ENCODE measurements at places on chromosomes 3 and 15.

GRCh38 chr15:97168704-97169475, 791.6 kb upstream of the ARRDC4 start:
- DNase-seq = peak; percentile 30

DNA sequence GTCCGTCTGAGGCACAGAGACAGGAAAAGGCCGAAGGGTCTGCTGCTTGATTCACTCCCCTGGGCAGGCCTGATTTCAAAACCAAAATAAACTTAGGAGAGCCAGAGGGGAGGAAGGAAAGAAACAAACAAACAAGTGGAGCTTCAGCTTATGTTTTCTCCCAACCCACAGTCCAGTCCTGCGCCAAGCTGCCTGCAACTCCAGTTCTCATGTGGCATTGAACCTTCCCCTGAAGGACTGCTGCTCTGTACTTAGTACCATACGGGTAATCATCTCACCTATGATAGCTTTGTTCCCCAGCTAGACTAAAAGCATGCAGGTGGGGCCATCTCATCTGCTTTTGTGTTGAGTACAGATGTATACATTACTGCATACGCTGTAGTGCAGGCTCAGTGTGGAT, 236.4 kb downstream of the THRB start:
- DNase-seq = no peak

- DNase-seq = peak; percentile 8
These were observed 340.6 kb downstream of the PTPRG start for GRCh38 chr3:61901986-61902385.

- DNase-seq = no peak
These were observed 35.0 kb downstream of the BTLA start for GRCh38 chr3:112464264-112464663.

- DNase-seq = no peak
These were observed 124.8 kb upstream of the PTX3 start for GRCh38 chr3:157311633-157312375.

DNA sequence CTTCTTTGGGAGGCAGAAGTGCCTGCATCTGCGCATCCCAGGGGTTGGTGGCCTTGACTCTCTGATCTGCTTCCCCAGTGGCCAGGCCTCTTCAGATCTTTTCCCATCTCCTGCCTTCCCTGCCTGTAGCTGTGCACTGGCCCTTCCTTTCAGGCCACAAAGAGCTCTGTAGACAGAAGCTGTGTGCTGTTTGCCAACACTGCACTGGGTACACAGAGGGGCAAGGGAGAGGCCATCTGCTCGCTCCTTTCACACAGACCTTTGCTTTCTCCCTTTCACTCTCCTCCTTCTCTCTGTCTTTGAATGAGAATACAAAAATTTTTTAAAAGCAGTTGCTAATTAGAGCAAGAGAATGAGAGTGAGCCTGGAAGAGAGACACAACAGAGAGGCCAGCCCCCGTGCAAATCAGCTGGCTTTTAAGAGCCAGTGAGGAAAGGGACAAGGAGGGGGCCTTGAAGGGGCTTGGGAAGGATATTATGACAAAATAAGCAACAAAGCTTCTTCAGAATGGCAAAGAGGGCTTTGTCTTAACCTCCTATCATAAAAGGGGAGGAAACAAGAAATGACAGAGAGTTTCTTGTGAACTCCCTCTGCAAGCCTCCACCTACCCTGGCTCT, 170.9 kb downstream of the EPHB1 start:
- no peak for DNase-seq

- no peak for DNase-seq
These were observed 137.6 kb downstream of the PEAK1 start for GRCh38 chr15:77282333-77282732.

GRCh38 chr3:3192286-3192675, 12.8 kb upstream of the CRBN start:
- DNase-seq = no peak

- peak; percentile 7 for DNase-seq
These were observed 1.5 kb upstream of the MAPKBP1 start for GRCh38 chr15:41772720-41773331.

- no peak for DNase-seq
These were observed 118.6 kb upstream of the PRICKLE2 start for GRCh38 chr3:64343689-64344430.

DNA sequence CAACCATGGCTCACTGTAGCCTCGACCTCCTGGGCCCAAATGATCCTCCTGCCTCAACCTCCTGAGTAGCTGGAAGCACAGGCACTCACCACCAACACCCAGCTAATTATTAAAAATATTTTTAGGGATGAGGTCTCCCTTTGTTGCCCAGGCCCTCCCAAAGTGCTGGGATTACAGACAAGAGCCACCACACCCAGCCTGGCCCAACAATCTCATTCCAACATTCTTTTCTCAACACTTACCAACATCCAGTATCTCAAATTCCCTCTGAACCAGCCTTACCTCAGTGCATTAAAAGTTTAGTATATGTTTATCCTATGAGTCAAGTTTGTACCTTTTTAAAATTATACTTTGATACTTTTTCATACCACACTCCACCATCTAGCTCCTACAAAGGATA, 25.0 kb downstream of the ANXA2 start:
- no peak for DNase-seq

GRCh38 chr15:52417521-52417920, 111.2 kb downstream of the MYO5A start:
- no peak for DNase-seq

GRCh38 chr3:69338911-69339310, 47.0 kb downstream of the FRMD4B start:
- DNase-seq = no peak

GRCh38 chr15:53831907-53832770, 72.7 kb upstream of the WDR72 start:
- DNase-seq = no peak

DNA sequence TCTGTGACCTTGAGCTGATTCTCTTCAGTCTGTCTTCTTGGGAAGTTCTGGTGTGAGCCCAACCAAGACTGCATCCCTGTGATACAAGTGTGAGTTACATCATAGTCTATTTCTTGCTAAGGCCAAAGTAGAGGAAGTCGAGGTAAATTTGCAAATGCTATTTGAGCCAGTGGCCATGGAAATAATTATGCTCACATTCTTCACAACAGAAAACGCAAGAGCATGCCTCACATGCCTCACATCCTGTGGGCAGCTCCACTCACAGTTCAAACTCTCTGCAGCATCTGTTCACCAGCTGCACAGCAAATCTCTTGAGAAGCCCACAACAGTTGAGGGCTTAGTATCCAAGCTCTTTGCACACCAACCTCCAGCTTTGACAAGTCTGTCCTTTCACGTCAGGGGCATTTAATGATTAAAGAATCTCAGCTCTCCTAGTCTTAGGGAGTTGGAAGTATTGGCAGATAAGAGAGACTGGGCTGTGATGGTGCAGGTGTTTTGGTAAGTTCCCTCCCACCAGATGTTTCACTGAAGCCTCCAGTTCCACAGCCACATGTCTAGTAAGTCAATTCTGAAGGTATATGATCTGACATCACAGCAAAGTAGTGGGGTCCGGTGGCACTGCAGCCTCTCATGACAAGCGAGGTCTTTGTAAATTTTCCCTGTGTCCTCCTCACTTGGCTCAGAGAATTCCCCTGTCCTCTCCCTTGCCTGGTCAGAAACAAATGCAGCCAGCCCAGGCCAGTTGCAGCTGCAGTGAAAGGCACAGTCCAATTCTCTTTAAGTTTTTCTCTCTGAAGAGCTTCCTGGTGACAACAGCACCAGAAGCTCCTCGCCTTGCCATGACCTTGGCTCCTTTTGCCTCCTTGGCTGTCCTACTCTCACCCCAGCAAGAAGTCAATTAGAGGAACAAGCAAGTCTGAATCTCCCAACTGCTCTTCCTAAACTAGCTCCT, 166.1 kb downstream of the SSR3 start:
- DNase-seq = no peak

DNA sequence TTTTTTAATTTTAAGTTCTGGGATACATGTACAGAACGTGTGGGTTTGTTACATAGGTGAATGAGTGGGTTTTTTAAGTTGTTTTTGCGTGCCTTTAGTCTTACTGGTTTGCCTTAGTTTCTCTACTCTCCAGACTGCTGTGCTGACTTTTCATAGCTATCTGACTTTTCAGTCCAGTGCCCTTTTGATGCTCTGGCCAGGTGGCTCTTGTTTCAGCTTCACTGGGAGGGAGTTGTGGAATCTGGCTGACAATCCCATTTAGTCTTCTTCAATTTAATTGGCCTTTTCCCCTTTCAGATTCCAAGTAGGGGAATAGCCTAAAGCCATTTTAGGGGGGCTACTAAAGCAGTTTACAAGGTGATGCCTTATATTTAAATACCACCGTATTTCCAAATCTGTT, 30.1 kb downstream of the FNDC3B start:
- no peak for DNase-seq

DNA sequence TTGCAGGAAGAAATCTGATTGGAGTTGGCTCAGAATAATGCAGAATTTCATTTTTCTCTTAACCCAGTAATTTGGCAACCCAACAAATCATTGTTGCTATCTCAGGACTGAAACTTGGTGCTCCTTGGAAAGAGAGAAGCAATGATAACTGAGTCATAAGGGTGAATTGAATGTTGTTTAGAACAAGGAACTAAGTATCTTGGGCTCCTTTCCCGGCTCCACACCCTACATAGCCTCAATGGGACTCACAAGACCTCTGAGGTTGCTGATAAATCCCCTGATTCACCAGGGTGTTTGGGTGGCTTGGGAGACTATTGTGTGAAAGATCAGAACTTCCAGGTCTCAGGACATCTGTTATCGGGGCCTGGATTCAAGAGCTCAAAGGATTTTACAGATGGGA, 7.8 kb upstream of the RAB8B start:
- no peak for DNase-seq

DNA sequence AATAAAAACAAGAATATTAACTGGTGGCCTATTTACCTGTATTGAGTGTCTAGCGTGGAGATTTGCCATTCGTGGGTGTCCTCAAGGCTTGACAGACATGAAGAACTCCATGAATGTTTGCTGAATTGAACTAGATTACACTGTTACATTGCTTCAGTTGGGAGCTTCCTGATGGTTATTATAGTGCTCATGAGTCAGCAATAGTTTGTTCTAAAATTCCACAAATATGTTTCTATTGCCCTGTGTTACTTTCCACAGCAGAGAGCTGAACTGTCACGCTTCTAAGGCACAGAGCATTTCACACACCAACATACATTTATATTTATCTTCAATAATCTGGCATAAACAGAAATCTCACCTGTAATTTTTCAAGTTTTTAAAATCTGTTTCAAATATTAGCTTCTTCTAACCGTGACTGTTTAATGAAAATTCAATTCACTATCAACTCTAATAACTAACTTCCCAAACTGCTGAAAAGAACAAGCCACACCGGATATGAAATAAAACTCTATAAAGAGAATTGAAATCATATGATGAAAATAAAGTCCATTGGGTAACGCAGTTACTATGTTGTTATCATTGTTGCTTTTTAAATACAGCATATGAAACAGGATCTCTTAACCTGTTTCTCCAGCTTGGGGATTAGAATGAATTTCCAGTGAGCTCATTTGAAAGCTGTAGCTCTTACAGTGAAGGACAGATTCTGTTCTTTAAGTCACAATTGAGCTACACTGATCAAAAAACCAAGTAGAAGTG, 61.2 kb upstream of the MCF2L2 start:
- no peak for DNase-seq

DNA sequence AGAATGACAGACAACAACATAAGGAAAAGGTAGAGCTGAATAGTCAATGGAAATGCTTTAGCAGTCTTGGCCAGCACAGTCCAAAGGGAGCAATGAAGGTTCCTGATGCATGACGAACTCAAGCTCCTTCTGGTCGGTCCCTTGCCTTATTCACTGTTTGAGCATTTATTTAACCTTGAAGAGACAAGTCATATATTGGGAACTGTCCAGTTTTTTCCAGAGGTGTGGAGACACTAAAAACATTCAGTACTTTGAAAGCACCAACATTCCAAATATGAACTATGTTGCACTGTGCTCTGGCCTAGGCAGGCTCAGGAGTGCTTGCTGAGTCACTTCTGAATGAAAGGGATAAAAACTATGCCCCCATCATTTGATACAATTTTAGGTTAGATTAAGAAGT, 384.8 kb downstream of the MECOM start:
- DNase-seq = no peak

- no peak for DNase-seq
These were observed 40.6 kb downstream of the FAIM start for GRCh38 chr3:138649134-138649533.

GRCh38 chr3:186882881-186883685, 40.6 kb downstream of the ADIPOQ start:
- no peak for DNase-seq
